ENCODE measurements at places on chromosomes 12 and 14.

GRCh38 chr12:125137766-125138344 lies 72.6 kb downstream of the AACS start:
- DNase-seq, result no peak

- no peak for DNase-seq
Observed at GRCh38 chr14:48247977-48248376, 572.6 kb upstream of the MDGA2 start.

DNA sequence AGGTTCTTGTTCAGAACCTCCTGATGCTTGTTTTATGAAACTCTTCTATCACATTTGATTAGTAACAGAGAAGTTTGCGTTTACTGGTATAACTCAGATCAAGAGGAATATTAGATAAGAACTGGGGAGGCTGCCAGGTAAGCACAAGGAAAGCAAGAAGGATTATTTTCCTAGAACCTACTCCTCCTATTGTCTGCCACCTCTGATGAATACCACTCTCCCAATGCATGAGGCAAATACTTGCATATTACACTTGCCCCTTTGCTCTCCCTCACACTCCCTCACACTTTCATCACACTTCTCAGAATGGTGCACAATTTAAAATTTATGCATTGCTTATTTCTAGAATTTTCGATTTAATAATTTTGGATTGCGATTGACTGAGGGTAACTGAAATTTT lies 43.6 kb downstream of the LIN7A start:
- DNase-seq, result no peak

GRCh38 chr14:99251721-99252120 lies 20.3 kb downstream of the BCL11B start:
- no peak for DNase-seq

- no peak for DNase-seq
Observed at GRCh38 chr14:101442451-101442850, 118.8 kb upstream of the DIO3 start.

GRCh38 chr14:105323663-105324062 lies 9.1 kb downstream of the PACS2 start:
- no peak for DNase-seq

- no peak for DNase-seq
Observed at GRCh38 chr14:29227631-29228030, 461.0 kb downstream of the FOXG1 start.

DNA sequence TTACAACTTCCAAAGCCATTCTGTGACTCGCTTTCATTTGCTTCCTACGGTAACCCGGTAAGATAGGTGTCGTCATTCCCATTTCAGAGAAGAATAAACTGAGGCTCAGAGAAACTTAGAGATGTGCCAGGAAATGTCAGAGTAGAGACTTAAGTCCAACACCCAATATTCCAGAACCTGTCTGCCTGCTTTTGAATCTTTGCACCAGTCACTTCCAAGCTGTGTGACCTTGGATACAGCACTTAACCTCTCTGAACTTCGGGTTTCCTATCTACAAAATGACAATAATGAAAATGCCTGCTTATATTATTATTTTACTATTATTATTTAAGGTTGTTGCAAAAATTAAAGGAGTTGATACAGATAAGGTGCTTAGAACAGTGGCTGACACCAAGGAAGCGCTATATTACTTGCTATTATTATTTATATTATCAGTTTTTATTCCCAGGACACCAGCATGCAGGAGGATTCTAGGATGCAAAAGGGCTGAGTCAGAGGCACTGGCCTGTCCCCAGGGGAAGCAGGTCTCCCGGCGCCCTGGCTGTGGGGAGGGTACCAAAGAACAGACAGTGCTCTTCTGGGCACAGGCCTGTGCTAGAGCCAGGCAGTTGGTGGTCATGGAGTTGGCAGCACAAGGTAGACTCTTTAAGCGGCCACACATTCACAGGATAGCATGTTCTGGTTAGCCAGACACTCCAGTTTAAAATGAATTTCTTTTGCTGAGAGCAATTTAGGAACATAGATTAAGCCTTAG lies 5.4 kb downstream of the HSPB8 start:
- DNase-seq, result no peak

DNA sequence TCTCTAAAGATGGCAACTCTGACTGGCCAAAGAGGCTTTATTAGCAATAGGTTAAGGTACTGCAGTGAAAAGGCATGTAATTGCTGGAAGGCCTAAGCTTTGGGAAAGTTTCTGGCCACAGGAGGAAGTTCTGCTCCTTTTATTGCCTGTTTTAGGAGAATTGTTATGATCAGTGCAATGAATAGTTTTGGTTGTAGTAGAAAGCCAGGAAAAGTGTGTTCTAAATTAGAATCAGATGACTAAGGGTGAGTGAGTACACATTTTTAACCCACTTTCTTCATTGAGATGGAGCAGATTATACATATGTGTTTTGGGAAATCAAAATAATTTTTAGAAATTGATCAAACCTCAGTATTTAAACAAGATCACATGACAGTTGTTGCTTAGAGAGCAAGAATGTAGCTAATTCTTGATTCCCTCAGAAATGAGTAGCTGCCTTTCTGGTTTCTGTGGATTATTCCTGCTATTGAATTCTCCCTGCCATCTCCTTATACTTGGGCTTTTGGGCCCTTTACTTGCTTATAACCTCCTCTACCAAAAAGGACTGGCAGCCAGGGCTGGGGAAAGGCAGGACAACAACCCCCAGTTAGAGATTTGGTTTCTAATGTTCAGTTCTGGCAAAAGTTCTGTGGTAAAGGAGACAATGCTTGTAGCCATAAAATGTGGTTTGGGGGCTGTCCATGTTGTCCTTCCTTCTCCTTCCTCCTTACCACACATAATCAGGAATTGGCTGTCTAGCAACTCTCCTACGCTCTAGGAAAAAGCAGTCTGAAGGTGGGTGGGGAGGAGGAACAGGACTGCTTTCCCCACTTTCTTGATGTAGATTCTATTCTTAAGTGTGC lies 217.1 kb downstream of the SLC38A4 start:
- DNase-seq, result peak; percentile 32

GRCh38 chr14:104547998-104548700 lies 31.4 kb upstream of the C14orf180 start:
- DNase-seq, result no peak

DNA sequence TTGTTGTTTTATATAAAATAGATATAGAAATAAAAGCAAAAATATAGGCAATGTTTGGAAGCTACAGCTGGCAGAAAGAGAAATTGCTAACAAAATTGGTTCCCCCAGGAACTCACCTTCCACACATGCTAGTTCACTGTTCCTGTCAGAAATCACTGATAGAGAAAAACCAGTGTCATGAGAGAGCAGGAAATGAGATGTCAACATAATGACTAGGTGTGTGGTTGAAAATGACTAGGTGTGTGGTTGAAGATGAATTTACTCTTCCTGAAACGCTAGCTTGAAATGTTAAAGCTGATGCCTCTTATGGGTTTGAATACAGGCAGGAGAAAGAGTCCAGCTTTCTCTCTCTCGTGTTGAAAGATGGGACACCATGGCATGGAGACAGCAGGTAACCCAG lies 216.3 kb downstream of the C12orf42 start:
- no peak for DNase-seq

DNA sequence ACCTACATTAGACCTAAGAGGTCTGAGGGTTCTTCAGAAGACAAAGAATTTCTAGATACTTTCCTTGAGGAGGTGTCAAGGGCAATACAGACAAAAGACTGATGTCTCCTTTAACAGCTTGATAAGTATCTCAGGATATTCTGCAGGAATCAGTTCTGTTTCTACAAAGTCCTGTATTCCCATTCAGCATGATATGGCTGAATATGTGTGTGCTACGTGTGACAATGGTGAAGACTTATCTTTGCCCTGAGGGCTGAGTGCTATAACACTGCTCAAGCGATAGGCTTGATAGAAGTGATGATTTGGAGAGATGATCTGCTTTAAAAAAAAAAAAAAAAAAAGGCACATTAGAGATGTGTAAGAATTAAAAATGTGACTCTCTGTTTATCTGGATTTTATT lies 429.7 kb downstream of the EGLN3 start:
- DNase-seq, result no peak

- no peak for DNase-seq
Observed at GRCh38 chr12:75489613-75490210, 9.2 kb downstream of the GLIPR1 start.

- DNase-seq, result no peak
Observed at GRCh38 chr14:63483315-63483714, 59.9 kb downstream of the PPP2R5E start.

DNA sequence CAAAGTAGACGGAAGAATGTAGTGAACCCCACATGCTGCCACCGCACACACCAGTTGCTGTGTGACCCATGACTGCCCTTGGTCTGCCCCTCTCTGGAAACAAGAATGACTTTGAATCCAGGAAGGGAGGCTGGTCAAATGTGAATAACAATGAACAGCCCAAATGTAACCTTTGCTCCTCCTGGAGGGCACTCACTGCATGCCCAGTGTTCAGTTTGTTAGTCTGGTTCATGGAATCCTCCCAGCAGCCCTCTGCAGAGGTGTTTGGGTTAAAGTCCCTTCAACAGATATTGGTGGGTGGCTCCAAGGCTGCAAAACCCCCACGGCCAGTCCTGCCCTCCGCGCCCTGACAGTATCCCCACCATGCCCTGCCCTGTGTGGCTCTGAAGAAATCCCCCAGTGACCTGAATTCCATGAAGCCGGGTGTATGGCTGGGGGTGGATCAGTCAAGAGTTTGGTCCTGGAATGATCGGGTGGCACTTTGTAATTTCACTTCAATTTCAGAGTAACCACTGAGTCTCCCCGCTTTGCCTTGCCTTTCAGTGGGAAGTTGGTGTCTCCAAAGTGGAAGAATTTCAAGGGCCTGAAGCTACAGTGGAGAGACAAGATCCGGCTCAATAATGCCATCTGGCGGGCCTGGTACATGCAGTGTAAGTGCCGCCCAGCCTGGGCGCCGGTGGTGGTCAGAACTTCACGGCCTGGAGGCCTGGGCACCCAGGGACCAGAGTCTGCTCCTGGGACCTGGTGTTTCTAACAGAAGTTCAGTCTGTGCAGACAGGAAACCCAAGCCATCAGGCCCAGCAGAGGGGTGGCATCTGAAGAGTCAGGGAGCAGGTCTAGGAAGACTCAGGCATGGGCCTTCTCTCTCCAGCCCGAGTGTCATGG lies 47.1 kb downstream of the IL31 start:
- no peak for DNase-seq

GRCh38 chr12:45668641-45669040 lies 60.9 kb upstream of the ARID2 start:
- DNase-seq, result no peak

GRCh38 chr12:116358893-116359761 lies 81.6 kb upstream of the MED13L start:
- peak; percentile 98 for DNase-seq

GRCh38 chr12:130431176-130431575 lies 93.5 kb downstream of the PIWIL1 start:
- DNase-seq, result no peak

- DNase-seq, result no peak
Observed at GRCh38 chr12:121217063-121217462, 7.1 kb downstream of the P2RX4 start.

GRCh38 chr12:93100610-93101009 lies 171.5 kb upstream of the EEA1 start:
- no peak for DNase-seq

DNA sequence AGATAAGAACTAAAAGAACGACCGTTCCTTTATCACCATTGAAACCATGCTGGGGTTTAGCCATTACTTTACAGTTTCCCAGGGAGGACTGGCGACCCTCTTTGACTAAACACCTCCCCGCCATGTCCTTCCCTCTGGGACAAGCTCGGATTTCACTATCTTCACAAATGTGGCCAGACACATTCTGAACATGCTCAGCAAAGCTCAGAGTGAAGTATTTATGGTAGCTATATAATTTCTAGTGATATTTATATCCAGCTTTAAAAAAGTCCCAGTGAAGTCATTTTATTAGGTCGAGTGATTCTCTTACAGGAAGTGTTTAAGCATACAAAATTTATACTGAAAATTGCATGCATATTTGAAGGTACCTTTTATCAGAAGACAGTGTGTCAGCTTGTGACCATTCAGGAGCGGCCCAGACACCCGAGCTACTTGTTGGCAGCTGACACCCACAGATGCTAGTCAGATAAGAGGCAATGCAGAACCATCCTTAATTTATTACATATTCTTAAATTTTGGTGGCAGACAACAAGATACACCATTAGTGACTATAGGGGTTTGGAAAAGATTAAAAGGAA lies 36.8 kb downstream of the NIN start:
- DNase-seq, result peak; percentile 39

GRCh38 chr12:12510551-12510950 lies 52.1 kb downstream of the DUSP16 start:
- DNase-seq, result no peak

DNA sequence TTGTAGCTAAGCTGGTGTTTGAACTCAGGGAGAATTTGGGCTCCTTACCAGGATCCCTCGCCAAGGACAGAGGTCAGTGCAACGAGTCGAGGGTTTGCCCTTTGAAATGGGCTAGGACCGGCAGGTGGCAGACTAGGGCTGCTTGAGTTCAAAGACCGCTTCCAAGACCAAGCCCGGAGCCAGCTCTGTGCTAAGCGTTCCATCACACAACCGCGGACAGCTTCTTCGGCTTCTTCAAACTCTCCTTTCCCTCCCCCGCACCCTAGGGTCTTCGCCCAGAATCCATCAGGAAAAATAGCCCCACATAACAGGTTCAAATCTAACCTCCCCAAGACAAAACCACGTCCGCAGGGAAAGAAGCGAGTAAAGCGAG lies 705 bp upstream of the FLVCR2 start:
- peak; percentile 89 for DNase-seq

GRCh38 chr12:30191696-30192455 lies 408.1 kb upstream of the TMTC1 start:
- peak; percentile 39 for DNase-seq

DNA sequence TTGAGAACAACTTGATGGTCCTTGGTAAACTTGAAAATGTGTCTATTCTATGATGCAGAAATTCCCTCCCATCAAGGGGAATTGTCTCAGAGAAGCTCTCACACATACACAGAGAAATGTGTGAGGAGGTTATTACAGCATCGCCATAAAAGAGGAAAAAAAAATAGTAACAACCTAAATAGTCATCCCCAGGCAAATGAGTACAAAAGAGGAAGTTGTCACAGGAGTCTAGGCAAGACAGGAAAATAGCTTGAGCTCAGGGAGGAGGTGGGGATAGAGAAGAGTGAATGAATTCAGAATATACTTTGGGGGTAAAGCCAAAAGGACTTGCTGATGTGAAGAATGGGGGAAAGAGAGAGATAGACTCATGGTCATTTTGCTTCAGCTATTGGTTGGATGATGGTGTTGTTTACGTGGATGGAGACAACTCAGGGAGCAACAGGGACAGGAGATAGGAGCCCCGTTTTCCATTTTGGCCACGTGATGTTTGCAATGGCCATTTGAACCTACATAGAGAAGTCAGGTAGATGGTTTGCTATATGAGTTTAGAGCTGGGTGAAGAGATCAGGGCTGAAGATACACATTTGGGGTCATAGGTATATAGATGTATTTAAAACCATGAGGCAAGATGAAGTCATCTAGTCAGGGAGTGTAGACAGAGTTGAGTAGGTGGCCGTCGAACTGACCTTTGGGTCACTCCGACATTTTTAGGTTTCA lies 20.3 kb downstream of the LRRC74A start:
- no peak for DNase-seq

GRCh38 chr12:4908684-4909409 lies 858 bp upstream of the KCNA1 start:
- peak; percentile 38 for DNase-seq

All from tongue (tissue), 3 donors.